Globus pallidus (tissue), 1 donor: ENCODE measurements at places on chromosomes 1 and 21.

DNA sequence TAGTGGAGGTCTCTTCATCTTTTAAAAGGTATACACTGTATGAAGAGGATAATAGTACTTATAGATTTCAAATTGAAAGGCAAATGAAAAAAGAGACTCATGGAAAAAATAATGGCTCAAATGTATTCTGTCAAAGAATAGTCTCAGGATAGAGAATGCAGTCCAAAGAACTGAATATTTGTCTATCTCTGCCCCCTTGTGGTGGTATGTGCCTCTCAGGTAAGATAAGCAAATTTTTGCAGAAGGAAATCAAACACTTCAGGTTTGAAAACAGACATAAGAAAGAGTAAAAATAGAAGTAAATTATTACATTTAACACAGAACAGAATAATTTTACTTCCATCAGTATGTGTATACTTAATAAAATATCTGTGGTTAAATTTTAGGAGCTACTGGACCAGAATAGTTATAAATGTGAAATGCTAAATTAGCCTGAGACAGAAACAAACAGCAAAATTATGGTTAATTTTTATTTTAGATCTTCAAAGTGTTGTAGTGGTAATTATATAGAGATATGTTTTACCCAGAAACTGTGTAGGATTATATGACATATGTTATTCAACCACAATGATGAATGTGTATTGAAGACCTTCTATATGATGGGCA, 164.4 kb upstream of the PALMD start:
- DNase-seq: peak; percentile 65

- DNase-seq: no peak
Measured at GRCh38 chr1:164764333-164764732, 205.3 kb downstream of the PBX1 start.

DNA sequence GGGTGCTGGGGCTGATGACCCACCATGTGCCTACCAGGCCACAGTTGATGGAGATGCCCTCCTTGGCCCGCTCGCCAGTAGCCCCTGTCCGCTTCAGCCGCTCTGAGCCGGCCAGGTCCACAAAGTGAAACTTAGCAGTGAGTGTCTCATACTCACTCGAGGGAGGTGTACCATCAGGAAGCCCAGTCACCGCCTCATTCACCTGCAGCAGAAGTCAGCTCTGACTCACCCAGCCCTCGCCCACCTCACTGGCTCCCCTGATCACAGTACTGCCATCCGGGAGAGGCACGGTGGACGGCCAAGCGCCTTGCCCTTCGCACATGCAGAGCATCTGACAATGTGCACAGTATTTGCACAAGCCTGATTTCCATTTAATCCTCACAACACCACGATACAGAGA, 18.8 kb downstream of the KIF21B start:
- DNase-seq: no peak

- no peak for DNase-seq
Measured at GRCh38 chr21:38280454-38280853, 23.7 kb downstream of the KCNJ15 start.

- no peak for DNase-seq
Measured at GRCh38 chr1:228493141-228494043, 6.2 kb downstream of the RNF187 start.

DNA sequence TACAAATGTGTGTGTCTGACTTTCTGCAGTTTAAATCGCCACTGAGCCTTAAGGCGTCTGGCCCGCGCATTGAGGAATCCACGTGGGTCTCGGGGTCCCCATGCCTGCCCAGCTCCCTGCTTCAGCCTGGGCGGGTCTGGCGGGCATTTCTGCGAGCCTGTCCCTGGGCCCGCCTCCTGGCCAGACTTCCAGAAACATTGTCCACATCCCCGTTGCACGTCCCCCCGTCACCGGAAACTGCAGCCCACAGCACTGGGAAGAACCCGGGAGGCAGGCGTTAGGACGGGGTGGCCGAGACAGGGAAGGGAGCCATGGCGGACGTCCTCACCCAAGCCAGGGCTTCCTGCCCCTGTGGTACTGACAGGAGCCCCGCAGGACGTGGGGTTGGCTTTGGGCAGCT, 113.1 kb upstream of the COL6A1 start:
- DNase-seq: no peak

DNA sequence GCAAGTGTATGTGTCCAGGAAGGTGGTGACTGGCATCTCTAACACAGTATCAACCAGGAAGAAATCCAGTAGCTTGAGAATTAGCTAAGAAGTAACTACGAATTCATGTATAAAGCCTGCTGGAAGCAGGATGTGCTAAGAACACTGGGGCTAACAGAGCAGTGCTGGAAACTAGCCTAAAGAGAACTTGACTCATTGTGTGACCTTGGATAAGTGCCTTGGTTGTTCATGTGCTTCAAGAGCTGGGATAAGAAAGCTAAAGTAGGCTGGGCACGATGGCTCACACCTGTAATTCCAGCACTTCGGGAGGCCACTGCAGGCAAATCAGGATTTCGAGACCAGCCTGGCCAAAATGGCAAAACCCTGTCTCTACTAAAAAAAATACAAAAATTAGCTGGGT, 186.9 kb downstream of the RRAGC start:
- DNase-seq: no peak
